Stimulated activated naive CD8-positive, alpha-beta T cell treated with anti-CD3 and anti-CD28 coated beads, Interleukin-15, Interleukin-2, amounts not matched to agents 100 U/mL and 50 U/mL, for 24 hours (primary cell): ENCODE measurements at places on chromosomes 11 and 22.
A peak's percentile ranks its signal among the peaks of the same experiment; 100 is the strongest.

GRCh38 chr11:124483422-124483821 lies 37.9 kb upstream of the OR8B8 start:
- no peak for DNase-seq

- DNase-seq, result peak; percentile 90
Observed at GRCh38 chr11:44568658-44569473, 3.4 kb downstream of the CD82 start.

- no peak for DNase-seq
Observed at GRCh38 chr22:25741692-25742626, at the start of gene MYO18B. Gene MYO18B (plus strand): TSS chr22:25742188. CDS start chr22:25761093, 18,905 bp downstream.

- no peak for DNase-seq
Observed at GRCh38 chr22:46340676-46341075, 5.2 kb downstream of the TRMU start.

DNA sequence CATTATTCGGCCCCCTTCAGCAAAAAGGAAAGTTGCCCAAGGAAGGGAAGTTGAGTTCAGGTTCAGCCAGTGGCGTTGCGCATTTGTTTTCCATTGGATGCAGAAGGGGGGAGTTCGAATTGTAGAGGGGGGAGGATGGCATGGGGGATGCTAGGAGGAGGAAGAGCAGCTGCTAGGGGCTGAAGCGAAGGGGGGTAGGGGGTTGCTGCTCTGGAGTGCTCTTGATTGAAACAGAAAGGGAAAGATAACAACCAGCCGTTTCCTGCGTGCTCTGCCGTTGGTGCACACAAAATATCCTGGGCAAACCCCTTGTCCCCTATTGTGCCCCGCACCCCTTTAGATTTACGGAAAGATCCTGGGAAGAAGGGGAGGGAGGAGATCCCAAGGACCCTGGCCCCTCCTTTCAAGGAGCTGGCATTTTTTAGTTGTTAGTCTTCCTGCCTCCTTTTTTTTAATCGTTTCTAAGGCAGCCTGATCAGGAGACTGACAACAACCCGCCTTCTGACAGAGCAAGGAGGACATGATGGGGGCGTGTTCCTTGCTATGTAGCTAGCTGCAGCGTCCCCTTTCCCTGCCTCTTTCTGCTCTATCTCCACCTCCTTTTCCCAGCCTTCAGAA lies 2.1 kb downstream of the KMT2A start:
- DNase-seq, result peak; percentile 45

- no peak for DNase-seq
Observed at GRCh38 chr11:2826679-2827056, 58.9 kb downstream of the CDKN1C start.

- DNase-seq, result no peak
Observed at GRCh38 chr11:129390303-129390821, 14.7 kb downstream of the BARX2 start.

GRCh38 chr11:27250867-27251665 lies 111.9 kb downstream of the CCDC34 start:
- DNase-seq, result no peak

DNA sequence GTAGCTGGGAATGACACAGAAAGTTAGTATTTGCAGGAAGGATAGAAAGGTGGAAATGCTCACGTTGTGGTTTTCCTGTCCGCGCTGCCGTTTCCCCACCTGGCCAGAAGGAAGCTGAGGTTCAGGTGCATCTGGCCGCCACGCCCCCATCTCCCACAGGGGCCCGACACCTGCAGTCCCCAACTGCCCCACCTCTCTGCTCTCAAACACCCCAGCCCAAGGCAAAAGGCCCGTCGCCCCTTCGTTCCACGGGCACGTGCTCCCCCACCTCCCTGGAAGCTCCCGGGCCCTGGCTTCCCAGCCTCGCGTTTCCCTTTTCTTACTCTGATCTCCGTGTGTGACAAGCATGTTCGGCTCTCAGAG lies 985.1 kb downstream of the BRD1 start:
- no peak for DNase-seq

- no peak for DNase-seq
Observed at GRCh38 chr11:77647654-77648305, 10.2 kb upstream of the CLNS1A start.

- no peak for DNase-seq
Observed at GRCh38 chr11:115591380-115591779, 87.2 kb upstream of the CADM1 start.

DNA sequence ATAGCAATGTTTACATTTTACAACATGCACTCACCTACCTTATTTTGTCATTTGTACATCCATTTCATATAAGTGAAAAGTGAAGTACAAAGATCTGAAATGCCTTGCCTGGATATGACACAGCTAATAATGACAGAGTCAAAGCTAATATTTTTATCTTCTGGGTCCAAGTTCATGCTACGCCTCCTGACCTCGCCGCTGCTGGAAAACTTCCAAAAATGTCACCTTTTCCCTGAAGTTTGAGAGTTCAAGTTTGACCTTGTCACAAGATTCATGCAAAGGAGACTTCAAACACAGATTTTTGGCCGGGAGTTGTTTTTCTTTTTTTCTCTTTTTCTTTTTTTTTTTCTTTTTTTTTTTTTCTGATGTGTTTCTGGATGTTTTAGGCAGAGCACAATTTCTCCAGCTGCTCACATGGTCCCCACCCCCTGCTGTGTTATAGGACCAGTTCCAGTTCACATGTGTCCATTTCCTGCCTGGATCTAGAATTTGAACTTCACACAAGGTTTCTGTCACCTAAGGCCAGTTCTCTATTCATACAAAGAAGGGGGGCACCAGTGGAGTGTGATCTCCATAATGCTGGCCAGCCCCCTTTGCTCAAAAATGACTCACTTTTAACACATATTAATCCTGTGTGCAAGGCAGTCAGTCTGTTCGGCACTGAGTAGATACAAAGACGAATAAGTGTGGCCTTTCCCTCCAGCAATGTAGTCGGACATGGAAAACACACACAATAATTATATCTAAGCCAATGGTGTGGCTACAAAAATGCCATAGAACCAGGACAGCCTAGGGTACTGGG lies 546.8 kb downstream of the BUD13 start:
- no peak for DNase-seq

DNA sequence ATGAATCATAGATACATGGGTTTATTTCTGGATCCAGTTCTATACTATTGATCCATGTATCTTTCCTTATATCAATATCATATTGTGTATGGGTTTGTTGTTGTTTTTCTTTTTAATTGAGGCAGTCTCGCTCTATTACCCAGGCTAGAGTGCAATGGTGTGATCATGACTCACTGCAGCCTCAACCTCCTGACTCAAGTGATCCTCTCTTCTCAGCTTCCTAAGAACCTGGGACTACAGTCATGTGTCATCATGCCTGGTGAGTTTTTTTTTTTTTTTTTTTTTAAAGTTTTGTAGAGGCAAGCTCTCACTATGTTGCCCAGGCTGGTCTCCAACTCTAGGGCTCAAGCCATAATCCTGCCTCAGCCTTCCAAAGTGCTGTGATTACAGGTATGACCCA lies 1589.4 kb upstream of the TENM4 start:
- no peak for DNase-seq

DNA sequence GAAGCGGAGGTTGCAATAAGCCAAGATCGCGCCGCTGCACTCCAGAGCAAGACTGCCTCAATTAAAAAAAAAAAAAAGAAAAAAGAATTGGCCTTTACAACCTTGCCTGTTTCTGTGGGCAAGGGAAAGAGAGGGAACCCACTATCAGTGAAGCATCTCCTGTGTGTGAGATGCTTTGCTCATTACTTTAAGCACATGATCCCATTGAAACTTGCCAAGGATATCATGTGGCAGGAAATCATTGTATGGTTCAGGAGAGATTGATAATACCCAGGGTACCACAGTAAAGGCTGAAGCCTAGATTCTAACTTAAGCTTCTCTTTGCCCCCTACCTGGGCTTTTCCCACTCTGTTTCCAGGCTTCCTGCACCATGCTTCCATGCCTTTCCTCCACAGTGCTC lies 3.6 kb downstream of the LDLRAD3 start:
- no peak for DNase-seq

DNA sequence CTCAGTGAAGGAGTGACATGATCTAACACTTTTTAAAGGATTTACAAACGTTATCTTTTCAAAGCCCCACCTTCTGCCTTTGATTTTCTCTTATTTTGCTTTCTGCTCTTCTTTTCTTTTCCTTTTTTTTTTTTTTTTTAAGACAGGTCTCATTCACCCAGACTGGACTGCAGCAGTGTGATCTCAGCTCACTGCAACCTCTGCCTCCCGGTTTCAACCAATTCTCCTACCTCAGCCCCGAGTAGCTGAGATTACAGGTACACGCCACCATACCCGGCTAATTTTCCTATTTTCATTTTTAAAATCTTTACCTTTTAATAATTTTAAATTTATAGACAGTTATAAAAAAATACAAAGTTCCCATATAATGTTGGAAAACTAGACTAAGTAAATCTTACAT lies 63.7 kb upstream of the RPS13 start:
- no peak for DNase-seq

- DNase-seq, result peak; percentile 28
Observed at GRCh38 chr11:19711911-19712280, 741 bp upstream of the NAV2 start.

DNA sequence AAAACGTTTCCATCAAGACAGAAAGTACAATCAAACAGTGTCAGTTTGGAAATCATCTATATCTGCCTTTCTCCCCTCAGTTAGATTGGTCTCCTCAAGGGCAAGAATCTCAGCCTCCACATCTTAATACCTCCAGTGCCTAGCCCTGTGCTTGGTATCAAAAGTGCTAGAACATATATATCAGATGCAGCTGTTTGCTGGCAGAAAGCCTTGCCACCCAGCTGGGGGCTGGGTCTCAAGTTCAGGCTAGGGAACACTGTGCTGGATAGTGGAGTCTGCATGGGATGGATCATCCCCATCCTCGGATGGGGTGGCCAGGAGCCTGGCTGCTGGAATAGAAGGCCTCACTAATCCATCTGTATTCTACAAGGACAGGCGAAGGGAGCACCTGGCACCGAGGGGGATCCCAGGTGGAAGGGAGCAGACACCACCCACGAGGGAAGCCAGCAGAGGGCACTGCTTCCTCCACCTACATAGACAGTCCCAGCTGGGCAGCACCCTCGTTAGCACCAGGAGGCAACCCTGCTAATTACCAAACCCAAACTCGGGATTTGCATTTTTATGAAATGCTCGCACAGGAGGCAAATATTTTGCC lies 602.2 kb downstream of the BUD13 start:
- DNase-seq, result no peak

DNA sequence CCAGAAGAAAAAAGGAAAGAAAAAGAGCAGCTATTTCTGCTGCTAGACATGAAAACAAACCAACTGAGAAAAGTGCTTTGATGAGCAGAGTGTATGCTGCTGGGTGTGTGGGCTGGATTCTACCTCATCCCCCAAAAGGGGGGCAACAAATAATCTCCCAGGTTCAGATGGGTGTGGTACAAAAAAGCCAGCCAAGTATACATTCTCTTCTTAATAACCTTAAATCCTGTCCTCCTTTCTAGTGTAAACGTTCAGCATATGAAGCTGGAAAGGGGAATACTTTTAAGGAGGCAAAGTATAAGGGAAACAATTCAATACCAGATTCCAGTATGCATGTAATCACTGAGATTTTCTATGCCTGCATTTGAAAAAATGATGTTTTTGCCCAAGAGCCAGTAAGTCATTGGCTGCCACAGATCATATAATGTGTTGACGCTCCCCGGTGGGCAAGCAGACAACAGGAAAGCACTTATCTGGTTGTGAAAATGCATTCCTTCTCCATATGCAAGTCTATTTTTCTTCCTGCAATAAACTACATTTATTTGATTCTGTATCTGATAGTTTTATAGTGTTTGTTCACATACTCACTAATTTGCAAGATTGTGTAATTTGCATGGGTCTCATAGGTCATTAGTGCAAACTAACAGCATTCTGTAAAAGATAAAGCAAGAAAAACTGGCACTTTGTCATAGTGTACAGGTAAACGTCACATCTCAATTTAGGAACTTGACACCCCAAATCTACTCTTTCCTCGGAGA lies 201.1 kb downstream of the CADM1 start:
- no peak for DNase-seq

GRCh38 chr11:74680703-74681531 lies 50.3 kb downstream of the CHRDL2 start:
- peak; percentile 1 for DNase-seq

GRCh38 chr22:45312856-45313255 lies 3.1 kb downstream of the FAM118A start:
- no peak for DNase-seq

DNA sequence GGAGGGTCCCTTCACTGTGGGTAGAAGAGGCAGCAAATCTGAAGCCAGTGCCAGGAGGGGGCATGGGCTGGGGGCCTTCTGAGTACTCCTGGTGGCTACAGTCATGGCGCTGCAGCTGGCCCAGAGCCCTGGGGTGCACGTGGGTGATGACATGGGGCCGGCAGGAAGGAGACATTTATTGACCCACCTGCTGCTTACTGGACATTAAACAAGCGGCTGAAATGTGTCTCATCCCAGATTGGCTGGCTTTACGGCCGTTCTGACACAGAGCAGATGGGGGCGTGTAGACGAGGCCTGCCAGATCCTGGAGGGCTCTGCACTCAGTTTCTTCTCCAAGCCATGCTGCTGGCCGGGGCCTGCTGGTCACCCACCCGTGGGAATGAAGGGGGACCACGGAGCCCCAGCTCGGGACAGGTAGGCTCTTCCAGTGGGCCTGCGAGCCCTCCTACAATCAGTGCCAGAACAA lies 906.9 kb downstream of the BRD1 start:
- DNase-seq, result no peak

GRCh38 chr11:30422447-30423278 lies 99.8 kb downstream of the ARL14EP start:
- no peak for DNase-seq

DNA sequence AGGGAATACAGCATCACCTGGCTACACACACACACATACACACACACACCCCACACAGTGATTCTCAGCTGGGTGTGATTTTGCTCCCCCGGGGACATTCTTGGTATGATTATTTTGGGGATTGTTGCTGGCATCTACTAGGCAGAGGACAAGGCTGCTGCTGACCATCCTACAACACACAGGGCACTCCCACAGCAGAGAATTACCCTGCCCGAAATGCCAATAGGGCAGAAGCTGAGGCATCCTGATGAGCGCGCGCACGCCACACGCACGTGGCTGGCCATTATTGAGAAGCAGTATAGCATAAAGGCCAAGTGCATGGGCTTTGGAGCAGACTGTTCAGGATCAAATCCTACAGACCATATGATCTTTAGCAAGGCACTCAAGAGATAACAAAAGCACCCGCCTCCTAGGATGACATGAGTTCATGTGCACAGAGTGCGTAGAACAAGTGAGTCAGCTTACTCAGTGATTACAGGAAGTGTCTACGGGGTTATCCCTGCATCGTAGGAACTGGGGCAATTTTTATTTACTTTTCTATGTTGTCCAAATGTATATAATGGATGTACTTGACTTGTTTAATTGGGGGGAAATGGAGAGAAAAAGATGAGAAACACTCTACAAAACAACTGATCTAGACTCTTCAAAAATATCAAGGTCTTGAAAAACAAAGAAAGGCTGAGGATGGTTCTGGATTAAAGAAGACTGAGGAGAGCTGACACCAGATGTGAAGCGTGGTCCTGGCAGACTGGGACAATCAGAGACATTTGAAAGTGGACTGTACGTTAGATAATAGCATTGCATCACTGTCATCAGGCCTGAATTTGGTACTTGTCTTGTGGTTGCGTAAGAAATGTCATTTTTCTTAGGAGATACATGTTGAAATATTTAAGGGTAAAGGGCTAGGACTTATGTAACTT lies 7.2 kb upstream of the EHD1 start:
- DNase-seq, result no peak
